KG1 (cell line): ENCODE measurements at places on chromosomes 12 and 14.

DNA sequence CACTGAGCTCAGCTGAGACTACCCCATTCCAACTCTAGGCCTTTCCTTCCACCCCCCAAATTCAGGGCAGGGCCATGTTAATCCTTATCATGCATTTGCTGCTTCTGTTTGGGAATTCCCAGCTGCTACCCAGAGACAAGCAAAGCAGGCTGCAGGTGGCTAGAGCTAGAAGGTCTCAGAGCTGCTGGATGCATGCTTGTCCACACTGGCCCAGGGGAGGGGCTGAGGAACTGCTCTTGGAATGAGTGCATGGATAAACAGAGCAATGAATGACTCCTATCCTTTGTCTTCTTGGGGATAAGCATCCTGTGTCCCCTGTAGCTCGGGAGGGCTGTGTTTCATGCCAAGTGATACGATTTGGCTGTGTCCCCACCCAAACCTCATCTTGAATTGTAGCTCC, 136.8 kb upstream of the NOS1 start:
- no peak for DNase-seq

DNA sequence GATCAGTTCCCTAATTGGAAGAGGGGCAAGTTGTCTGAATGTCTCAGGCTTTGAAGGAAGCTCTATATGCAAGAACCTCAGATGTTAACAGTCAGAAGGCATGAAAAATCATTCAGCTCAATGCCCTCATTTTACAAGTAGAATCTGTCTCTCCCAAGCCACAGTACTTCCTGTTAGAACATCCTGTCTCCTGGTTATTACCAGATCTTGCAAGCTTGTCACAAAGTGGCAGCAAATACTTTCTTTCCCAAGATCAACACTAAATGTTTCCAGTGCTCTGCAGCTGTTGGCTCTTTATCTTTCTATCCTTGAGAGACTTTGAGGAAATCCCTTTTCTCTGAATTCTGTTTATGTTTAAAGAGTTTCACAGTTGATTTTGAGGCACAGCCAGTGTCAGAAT, 235.5 kb downstream of the AKAP6 start:
- no peak for DNase-seq

GRCh38 chr14:85250414-85251189, 279.3 kb upstream of the FLRT2 start:
- DNase-seq: no peak

- DNase-seq: no peak
Measured at GRCh38 chr12:34163443-34163842, 141.1 kb downstream of the ALG10 start.

DNA sequence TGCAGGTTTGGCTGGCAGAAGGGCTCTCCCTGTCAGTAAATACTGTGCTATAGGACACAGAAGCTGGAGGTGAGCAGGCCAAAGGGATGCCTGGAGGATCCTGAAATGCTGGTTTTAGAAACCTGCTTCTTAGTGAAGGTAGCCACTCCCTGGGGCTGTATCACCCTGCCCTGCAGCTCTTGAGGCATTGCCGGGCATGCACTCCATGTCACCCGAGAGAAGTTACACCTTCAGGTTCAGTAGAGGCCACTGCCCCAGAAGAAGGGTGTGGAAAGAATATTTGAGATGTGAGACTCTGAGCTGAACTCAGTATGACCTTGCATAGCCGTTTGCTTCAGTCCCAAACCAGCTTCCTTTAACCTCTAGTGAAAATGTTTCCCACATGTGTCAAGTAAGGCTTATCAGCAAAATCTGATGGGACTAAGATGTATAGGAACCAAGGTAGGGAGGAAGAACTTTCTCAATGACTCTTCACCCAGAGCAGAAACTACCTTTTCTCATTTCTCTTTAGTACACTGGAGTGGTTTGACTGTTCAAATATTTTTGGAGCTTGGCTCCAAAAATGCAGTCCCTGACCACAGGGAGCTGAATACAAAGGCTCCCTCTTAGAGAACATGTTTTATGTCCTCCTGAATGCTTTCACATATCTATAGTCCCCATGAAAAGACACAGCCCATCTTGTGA, 164.5 kb upstream of the DYRK2 start:
- no peak for DNase-seq

DNA sequence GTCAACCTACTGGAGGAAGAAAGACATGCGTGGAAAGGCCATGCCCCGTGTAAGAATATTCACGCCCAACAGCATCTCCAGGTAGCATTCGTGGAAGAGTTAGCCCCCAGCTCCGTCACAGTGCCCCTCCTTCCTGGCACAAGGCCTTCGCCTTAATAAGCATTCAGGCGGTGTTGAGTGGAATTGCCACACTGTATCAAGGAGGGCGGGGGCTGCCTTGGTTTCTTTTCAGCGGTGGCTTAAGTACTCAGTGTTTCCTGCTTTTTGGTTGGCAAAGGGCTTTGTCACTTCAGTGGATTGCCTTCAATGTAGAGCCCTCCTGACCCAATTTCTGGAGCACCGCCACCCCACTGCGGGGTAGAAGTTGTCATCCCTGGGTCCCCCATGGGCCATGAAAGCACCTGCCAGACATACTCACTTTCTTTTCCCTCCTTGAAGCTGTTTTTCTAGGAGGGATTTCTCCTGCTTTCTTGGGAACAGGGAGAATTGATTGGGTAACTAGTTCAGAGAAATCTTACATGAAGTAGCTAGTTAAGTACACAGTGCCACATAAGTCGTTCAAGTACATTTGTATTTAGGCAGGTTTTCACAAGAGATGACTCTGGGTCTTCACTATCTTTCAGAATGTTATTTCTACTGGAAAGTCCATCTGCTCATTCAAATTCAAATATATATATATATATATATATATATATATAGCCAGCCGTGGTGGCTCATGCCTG, 65.5 kb upstream of the STON2 start:
- no peak for DNase-seq

GRCh38 chr12:124296295-124296915, 1.5 kb downstream of the RFLNA start:
- DNase-seq: no peak

DNA sequence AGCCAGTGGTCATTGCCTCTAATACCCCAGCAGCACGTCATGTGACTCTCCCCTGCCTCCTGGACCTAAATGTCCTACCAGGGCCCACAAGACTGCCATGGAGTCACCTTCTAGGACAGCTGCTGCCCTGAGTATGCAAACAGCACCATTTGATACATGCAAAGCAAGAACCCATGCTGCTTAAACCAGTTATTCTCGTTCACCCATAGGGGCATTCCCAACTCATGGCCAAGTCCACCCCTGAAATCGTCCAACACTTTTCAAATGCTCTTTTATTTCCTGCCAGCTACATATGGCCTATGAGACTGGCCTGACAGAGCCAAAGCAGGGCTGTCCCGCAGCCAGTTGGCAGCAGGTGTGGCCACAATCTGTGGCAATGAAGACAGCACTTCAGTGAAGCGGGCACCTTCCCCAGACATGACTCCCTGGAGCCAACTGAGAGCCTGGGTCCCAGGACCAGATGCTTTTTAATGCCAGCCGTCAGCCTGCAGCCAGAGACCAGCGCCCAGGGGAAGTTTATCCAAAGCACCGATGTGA, 99.9 kb downstream of the BCAT1 start:
- no peak for DNase-seq

GRCh38 chr12:102638777-102639176, 158.4 kb upstream of the IGF1 start:
- no peak for DNase-seq

DNA sequence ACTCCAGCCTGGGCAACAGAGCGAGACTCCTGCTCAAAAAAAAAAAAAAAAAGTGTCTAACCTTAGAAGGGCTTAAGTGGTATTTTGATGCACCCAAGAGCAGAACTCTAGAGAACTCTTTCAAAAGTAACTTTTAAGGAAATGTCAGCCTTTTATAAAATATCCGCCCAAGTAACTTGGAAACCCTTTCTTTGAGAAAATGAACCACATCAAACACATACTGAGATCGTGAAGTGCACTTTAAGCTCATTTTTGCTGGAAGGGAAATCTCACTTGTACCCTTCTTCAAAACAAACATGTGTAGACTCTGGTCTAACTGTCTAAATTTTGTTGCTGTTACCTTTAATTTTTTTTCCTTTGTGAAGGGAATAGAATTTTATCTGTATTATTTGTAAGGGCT, 5.5 kb downstream of the C12orf56 start:
- no peak for DNase-seq

DNA sequence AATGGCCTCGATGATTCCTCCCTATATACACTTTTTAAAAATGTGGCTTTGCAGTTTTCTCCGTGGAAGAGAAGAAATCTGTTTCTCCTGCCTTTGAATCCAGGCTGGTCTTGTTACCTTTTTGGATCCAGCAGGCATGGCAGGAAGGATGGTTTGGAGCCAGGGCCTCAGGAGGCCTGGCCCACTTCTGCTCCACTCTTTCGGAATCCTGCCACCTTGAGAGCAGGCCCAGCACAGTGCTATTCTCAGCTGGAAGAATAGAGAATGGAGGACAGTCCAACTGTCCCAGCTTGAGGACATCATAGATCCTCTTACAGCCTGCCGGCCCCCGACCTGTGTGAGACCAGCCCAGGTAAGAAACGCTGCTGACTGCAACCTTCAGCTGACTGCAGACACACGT, 421.5 kb downstream of the FUT8 start:
- DNase-seq: no peak

- no peak for DNase-seq
Measured at GRCh38 chr12:62426089-62426488, 40.5 kb upstream of the MON2 start.

DNA sequence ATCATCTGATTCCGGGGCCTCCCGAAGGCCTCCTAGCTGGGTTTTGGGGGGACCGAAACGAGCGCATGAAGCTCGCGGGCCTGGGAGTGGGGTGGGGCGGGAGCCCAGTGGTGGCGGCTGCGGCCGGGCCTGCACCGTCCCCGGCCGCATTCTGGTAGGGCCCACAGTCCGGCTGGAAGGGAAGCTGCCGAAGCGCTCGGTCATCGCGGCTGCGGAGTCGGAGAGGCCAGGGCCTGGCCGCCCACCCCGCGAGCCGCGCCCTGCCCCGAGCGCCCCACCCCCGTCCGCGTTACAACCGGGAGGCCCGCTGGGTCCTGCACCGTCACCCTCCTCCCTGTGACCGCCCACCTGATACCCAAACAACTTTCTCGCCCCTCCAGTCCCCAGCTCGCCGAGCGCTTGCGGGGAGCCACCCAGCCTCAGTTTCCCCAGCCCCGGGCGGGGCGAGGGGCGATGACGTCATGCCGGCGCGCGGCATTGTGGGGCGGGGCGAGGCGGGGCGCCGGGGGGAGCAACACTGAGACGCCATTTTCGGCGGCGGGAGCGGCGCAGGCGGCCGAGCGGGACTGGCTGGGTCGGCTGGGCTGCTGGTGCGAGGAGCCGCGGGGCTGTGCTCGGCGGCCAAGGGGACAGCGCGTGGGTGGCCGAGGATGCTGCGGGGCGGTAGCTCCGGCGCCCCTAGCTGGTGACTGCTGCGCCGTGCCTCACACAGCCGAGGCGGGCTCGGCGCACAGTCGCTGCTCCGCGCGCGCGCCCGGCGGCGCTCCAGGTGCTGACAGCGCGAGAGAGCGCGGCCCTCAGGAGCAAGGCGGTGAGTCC, at the start of gene KLC1:
TSS of gene KLC1 (plus strand) at position 528 of the 819 bp plus-strand sequence. CDS start 25,354 bp downstream, outside the sequence.
- DNase-seq: peak; percentile 50
